ENCODE measurements at places on chromosomes 2 and 18.

- no peak for DNase-seq
Observed at GRCh38 chr2:71926089-71926447, 221.6 kb downstream of the CYP26B1 start.

GRCh38 chr2:233996000-233996399 is 54.5 kb upstream of the SPP2 start:
- no peak for DNase-seq

GRCh38 chr18:64592246-64592645 is 443.4 kb upstream of the LINC00305 start:
- no peak for DNase-seq

GRCh38 chr18:63879709-63880108 is 7.8 kb upstream of the SERPINB2 start:
- no peak for DNase-seq

GRCh38 chr18:75067996-75068645 is 140.8 kb downstream of the PTGR3 start:
- DNase-seq, result no peak

- no peak for DNase-seq
Observed at GRCh38 chr18:2441544-2441943, 129.8 kb downstream of the METTL4 start.

- DNase-seq, result no peak
Observed at GRCh38 chr18:63258749-63259566, 60.6 kb downstream of the BCL2 start.

- DNase-seq, result no peak
Observed at GRCh38 chr2:69499242-69499641, 62.0 kb upstream of the NFU1 start.

GRCh38 chr2:214740867-214741395 is 68.6 kb downstream of the BARD1 start:
- no peak for DNase-seq

DNA sequence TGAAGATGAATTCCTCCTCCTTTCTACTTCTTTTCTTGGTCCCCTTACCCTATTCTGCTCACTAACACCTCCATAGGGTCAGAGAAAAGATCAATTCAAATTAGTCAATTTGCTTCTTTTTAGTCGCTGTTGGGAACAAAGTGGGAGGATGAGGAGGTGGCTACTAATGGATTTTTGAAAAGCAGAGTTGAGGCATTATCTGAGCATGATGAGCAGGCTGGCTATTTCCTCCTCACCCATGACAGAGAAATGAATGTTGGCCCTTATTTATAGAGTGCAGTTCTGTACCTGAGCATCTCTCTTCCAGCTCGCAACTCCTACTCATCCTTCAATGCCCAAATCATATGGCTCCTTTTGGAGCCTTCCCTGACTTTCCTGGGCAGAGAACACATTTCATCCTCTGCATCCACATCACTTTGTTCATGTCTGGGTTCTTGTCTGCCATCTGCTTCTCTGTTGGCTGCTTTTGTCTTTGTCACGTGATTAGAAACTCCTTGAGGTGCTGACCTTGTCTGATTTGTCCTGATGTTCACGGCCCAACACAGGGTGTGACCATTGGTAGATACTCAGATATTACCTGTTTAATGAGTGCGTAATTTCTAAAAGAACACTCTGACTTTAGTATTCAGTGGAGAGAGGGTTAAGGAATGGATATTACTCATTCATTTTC is 45.9 kb downstream of the CYRIA start:
- DNase-seq, result no peak

DNA sequence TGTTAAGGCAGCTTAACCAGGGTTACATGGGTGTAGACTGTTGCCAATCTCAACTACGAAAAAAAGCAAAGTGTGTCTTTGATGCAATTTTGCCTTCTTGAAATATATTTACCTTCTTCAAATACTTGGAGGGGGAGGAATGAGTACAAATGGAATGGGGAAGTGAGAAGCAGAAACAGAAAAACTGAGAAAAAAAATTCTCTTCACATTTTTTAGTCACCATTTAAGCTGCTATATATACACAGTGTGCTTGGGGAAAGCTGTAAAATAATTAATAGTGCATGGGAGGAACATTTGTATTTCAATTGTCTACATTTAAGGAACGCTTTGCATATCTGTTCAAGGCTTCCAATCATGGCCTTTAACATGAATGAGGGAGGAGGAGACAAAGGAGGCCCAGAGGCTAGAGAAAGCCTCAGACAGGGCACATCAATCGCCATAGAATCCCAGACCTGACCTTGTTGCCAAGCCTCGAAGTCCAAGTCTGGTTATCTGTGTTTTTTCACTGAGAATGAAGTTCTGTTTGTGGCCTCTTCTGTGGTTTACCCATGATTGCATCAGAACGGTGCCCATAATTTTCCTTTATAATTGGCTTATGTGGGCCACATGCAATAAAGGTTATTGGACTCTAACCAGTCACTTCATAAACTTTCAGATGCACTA is 158.6 kb downstream of the PIK3C3 start:
- no peak for DNase-seq

DNA sequence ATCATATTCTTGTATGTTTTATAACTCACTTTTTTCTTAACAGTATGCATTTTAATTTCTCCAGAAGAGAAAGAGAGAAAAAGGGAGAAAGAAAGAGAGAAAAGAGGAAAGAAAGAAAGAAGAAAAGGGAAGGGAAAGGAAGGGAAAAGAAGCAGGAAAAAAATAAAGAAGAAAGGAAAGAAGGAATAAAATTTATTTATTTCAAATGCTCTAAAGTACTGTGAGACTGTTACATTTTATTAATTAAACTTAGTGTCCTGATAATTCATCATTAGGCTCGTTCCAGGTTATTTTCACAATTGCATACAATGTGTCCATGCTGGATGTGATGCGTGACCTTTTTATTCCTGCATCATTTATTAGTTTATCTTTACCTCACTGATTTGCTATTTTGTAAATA is 1023.4 kb upstream of the KLHL29 start:
- DNase-seq, result no peak

GRCh38 chr2:45172142-45172541 is 162.9 kb upstream of the SIX2 start:
- DNase-seq, result no peak
